ENCODE measurements at places on chromosomes 13 and 19. TPM values are rescaled to one million over a fixed set of nuclear protein-coding genes. Genes with fewer than 3 reads are reported as not detected.

The PPP1R37 gene
- total RNA-seq: 31.1 TPM

The METTL21C gene
- total RNA-seq: not detected

The PABPC3 gene
- 0.18 TPM for total RNA-seq

The GPC6 gene
- 7.3 TPM for total RNA-seq

The LINGO3 gene
- 0.21 TPM for total RNA-seq

- peak; percentile 80 for DNase-seq
- no peak overlapping the region for H3K27ac ChIP-seq
- H3K4me1 ChIP-seq: no peaks in the 10 kb centered on the region
- no peaks in the 10 kb centered on the region for H3K27me3 ChIP-seq
These were observed 319.5 kb upstream of the OBI1 start for GRCh38 chr13:78978381-78978998.

GRCh38 chr19:47027586-47028088 is 8.0 kb downstream of the NPAS1 start:
- no peak overlapping the region for H3K27ac ChIP-seq

DNA sequence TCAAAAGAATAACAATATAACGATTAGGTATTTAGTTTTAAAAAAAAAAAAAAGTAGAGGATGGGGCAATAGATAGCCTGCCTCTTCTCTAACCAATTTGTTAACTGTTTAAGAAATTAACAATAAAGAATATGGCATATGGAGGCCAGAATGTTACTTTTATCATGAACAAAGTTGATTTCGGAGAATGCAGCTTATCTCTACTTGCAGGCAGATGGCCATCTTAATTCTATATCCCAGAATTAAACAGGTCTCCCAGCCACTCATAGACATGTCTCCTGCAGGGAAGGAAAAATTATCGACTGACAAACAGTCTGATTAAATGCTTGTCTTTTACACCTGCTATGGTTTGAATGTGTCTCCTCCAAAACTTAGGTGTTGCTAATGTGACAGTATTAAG is 96.6 kb downstream of the SLC25A15 start:
- H3K27me3 ChIP-seq: no peaks in the 10 kb centered on the region
- H3K4me1 ChIP-seq: no peaks in the 10 kb centered on the region
- no peak for DNase-seq
- no peaks in the 10 kb centered on the region for H3K36me3 ChIP-seq

DNA sequence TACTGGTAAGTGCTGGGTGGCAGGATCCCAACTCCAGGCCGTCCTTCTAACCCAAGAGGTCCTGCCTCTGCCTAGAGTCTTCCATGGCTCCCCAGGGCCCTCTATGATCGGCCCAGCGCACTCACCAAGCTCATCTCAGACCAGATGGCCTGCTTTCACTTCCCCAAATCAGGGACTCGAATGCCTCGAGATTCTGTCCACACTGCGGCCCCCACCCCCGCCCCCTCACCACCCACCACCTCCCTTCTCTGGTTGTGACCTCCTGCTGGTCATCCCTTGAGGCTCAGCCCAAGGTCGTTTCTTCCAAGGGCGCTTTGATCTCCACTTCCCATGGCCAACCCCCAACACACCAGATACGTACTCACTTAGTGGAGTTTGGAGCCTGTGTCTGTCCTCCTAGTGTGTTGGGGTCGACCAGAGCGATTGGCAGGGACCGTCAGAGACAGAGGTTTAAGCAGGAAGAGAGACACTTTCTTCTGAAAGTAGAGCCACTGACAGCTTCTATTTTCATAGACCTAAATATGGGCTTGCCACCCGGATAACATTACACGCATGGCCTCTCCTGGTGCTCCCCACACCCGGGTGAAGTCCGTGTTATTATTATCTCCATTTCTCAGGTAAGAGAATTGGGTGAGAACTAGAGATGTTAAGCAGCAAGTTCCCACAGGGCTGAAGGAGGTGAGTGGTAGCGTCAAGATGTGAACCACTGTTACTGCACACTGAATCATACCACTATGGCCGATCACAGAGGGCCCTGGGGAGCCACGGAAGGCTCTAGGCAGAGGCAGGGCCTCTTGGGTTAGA is at the start of gene FCER2:
FCER2 (minus strand) TSS at position 478 of the 804 bp plus-strand sequence. CDS start 2,371 bp downstream, outside the sequence.
- DNase-seq: no peak
- H3K27ac ChIP-seq: no peak within 1 kb of the TSS
- no peaks in the 10 kb centered on the region for H3K36me3 ChIP-seq
- H3K4me1 ChIP-seq: no peaks in the 10 kb centered on the region
- peaks cover 3% of the 10 kb centered on the region for H3K27me3 ChIP-seq

DNA sequence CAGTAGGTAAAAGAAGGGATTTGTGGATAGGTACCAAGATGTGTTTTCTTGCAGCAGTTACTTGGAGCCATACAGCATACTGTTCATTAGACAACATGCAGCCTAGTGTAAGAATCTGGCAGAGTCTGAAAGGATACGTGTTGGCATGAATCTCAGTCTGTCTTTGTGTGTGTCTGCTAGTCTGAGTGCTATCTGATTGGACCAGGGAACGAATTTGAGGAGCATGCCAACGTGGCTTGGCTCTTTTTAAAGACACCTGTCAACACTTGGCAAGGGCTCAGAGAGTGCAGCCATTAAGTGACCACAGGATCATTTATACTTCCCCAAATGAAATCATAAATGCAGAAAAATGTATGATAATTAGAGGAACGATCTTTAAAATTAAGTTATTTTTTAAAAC is 27.6 kb upstream of the ATXN8OS start:
- H3K27me3 ChIP-seq: no peaks in the 10 kb centered on the region
- no peaks in the 10 kb centered on the region for H3K4me1 ChIP-seq
- DNase-seq: peak; percentile 29
- no peak overlapping the region for H3K4me3 ChIP-seq
- H3K27ac ChIP-seq: no peak overlapping the region
- H3K36me3 ChIP-seq: no peaks in the 10 kb centered on the region

- peak overlapping the region; percentile 89 for H3K27ac ChIP-seq
- no peaks in the 10 kb centered on the region for H3K27me3 ChIP-seq
- peaks cover 4% of the 10 kb centered on the region for H3K4me1 ChIP-seq
- H3K4me3 ChIP-seq: peak overlapping the region; percentile 86
These were observed 463 bp upstream of the POMP start for GRCh38 chr13:28658539-28658795.
